ENCODE measurements at places on chromosomes 2 and 18.

GRCh38 chr2:40155728-40156127 is 296.2 kb downstream of the SLC8A1 start:
- no peak for DNase-seq

DNA sequence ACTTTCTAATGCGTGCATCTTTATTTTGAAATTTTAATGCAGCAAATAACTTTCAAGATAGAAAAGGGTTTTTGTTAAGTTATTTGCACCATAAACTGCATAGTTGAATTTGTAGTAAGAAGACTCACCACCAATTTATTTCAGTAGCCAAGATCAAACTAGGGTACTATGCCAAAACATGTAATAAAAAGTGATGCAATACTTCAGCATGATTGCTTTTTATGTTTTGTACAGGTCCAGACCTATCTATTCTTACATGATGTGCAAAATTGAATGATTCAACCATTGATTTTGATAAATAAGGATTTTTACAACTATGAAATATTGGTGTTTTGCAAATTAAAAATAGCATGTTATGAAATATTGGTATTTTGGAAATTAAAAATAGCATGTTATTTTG is 26.7 kb downstream of the AGPS start:
- no peak for DNase-seq

- DNase-seq, result no peak
Measured at GRCh38 chr2:30203156-30203555, 28.2 kb upstream of the LBH start.

- DNase-seq, result no peak
Measured at GRCh38 chr18:31447530-31448191, at the start of gene DSG3. TSS of gene DSG3 (plus strand) at chr18:31447741. CDS start at chr18:31447878, 137 bp downstream.

DNA sequence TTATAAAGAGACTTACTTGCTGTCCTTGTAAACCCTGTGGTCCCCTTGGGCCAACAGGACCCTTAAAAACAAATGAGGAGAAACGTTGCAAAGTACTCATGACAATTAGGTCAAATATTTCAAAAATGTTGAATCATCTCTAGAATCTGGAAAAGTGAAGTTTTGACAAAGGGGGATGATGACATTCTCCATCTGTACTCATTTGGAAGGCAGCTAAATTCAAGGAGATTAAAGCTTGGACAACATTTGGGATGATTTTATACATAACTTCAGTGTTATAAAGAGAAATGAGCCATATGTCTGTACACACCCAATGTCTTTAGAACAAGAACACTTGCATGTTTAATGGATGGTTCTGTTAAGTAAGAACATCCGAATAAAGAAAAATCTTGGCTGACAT is 92.9 kb downstream of the COL5A2 start:
- DNase-seq, result no peak

GRCh38 chr18:58091099-58091611 is 47.1 kb downstream of the NEDD4L start:
- DNase-seq, result no peak

- no peak for DNase-seq
Measured at GRCh38 chr2:64595397-64596176, 58.1 kb downstream of the SERTAD2 start.

DNA sequence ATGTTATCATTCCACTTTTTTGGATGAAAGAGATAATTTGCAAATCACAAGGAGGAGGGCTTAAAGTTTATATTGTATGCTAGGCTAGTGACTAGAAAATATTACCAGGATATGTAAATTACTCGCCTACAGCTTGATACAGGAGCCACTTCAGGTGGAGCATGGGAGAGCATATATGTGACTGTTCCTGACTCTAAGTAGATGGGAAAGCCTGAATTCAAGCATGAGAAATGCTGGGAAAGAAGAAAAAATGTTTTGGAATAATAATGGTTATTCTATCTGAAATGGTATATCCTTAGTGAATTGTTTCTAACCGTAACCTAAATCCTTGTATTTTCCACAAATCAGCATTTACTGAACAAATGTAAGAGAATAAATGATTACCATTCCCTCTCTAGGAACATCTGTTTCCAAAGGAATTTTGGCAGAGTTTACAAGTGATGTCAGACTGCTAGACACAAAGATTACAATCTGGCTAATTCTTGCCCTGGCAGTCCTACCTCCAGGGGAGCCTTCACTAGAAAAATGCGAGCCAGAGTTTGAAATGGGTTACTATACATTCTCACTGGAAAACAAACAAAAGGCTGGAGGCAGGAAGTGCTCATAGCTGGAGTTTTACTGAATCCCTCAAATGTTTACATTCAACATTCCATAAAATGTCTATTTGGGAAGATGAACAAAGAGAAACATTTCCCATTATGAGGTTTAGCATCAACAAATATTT is 129.4 kb upstream of the MAPRE2 start:
- DNase-seq, result no peak

GRCh38 chr2:215565897-215566296 is 130.0 kb upstream of the FN1 start:
- no peak for DNase-seq

- no peak for DNase-seq
Measured at GRCh38 chr2:190811811-190812210, 68.8 kb upstream of the GLS start.

DNA sequence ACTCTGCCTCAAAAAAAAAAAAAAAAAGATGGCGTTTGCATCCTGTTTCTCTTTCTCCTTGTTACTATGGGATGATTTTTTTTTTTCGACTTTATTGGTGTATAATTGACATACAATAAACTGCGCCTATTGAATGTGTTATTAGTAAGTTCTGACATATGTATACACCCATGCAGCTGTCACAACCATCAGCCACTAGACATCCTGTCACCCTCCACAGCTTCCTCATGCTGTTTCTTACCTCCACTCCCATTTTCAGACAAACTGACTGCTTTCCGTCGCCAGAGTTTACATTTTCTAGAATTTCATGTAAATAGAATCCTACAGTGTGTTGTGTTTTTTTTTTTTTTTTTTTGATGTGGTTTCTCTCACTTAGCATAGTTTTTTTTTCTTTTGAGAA is 27.9 kb downstream of the RRM2 start:
- DNase-seq, result no peak

- no peak for DNase-seq
Measured at GRCh38 chr18:78558948-78559347, 420.7 kb upstream of the SALL3 start.

DNA sequence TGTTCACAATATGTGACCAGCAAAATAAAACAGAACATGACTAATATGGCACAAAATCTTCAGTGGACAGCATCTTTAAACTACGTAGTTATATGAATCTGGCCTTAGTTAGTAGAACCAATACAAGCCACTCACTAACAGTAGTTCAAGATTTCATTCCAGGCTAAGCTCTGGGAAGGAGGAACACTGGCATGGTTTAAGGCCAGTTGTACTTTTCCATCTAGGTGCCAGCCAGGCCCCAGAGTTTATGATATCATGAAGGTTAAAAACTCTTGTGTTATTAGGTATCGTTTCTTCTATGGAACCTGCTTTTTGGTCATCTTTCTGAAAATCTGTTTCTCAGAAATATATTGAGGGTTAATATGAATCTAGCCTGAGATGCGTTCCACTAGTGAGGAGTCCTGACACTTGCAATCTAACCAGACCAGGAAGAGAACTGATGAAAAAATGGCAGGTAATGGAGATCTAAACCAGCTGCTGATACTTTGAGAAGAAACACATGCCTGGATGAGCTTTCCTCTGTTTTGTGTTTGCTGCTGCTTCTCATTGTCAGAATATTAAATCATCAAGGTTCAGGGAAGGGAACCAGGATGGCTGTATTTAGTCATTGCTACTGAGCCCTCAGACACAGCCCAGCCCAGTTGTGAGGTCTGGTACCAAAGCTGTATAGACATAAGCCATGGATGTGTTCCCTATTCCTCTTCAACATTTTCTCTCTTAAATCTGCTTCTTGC is 182.8 kb upstream of the SETBP1 start:
- DNase-seq, result no peak

- peak; percentile 43 for DNase-seq
Measured at GRCh38 chr2:136384531-136385303, 266.8 kb upstream of the CXCR4 start.

DNA sequence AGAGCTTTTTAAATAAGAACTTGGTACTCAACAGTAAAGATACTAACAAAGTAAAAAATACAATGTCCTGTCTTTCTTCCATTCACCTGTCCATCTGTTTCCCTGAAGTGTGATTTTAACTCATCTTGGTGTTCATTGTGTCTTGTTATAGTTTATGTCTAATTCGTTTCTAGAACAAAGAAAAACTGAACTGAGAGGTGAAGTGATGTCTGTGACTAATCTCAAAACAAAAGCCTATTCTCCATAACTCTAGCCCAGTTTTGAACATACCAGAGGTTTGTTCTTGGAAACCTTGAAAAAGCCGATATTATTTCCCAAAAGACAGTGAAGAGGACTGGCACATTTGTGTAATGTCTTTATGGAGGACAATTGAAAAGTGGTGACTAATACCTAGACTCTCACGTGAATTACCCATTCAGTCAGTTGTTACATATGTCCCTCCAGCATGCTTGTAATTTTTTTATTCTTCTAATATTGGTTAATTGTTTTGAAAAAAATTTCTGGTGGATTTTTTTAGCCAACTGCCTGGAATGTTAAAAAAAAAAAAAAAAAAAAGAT is 725.8 kb downstream of the SATB2 start:
- no peak for DNase-seq

- no peak for DNase-seq
Measured at GRCh38 chr2:172449911-172450550, 22.6 kb downstream of the ITGA6 start.

- DNase-seq, result peak; percentile 80
Measured at GRCh38 chr2:14632133-14632936, at the start of gene LRATD1. TSS of gene LRATD1 (plus strand) at chr2:14632717. CDS start at chr2:14633980, 1,263 bp downstream.

- DNase-seq, result no peak
Measured at GRCh38 chr2:25420820-25421237, 79.1 kb upstream of the DNMT3A start.

- DNase-seq, result no peak
Measured at GRCh38 chr2:174224665-174225288, 23.6 kb downstream of the OLA1 start.

DNA sequence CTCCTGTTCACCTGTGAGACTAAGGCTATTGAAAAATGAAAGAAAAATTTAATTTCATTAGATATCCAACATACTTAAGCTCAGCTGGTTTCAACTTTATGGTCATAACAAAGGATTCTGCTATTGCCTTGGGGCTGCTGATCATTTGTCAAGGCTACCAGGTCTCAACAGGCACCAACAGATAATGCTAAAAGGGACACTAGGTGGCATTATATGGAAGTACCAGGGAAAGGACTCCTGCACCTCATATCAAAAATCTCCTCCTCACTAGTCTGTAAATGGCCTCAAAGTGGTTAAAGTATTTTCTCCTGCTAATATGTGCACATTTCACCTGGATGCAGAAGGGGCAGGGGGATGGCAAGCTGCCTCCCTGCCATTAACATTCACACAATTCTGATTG is 167.9 kb upstream of the REG3A start:
- DNase-seq, result no peak

DNA sequence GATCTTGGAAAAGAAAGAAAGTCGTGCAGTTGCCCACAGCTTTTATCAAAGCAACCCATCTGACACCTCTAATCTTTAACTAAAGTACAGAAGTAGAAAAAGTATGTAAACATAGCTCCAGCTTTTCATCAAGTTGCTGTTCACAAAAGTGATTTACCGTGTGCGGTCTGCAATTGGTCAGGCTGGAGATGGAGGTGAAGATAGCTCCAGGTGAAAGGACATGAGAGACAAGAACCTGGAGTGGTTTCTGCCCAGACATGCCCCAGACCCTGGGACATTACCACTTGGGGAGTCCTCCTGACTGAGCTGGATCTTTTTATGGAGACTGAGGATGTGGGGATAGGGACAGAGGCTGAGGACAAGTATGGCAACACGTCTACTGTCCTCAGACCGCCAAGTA is 82.7 kb downstream of the LAMA1 start:
- no peak for DNase-seq

- DNase-seq, result no peak
Measured at GRCh38 chr2:221929259-221929658, 357.2 kb upstream of the EPHA4 start.

GRCh38 chr18:52937840-52938239 is 597.8 kb downstream of the DCC start:
- no peak for DNase-seq

GRCh38 chr2:26346454-26347053 is at the start of gene ADGRF3:
TSS of gene ADGRF3 (minus strand) at chr2:26346789. CDS start at chr2:26346234, 555 bp downstream.
- DNase-seq, result peak; percentile 12

GRCh38 chr2:16281451-16282335 is 341.3 kb downstream of the MYCN start:
- DNase-seq, result no peak

GRCh38 chr2:126886916-126887280 is 11.8 kb upstream of the TEX51 start:
- no peak for DNase-seq

DNA sequence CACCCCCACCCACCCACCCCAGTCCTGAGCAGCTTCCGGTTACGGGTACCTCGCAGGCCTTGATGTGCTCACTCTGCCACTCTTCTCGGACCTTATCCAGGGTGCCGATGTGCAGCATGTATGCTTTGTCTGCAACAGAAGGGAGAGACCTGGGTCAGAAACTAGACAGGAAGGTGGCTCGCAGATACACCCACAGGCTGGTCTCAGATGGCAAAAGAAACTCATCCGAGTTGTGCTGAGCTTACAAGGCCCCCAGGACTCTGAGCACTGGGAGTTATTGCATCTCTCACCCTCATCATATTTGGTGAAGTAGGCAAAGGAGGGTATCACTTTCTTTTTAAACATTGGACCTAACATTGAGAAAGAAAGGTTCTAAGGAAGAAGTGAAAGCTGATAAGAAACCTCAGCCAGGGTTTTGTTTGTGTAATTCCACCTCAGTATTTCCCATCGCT is 30.6 kb upstream of the EPG5 start:
- DNase-seq, result no peak

DNA sequence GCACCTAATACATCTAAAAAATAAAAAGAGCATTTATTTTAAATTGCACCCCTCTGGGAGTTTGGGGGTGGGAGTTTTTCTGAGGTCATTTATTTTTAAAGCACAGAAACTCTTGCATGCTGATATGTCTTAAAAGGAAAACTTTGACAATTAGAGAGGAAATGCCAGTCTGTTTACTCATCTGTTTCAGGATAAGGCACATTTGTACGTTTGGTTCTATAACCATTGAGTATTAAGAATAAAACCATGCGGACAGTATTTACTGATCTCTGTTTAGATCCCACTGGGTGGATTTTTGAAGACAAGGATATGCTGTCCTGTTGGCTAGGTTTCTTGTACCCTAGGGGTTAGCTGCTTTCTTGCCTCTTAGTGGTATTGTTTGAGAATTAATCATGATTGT is 122.9 kb downstream of the TANC1 start:
- DNase-seq, result no peak

- DNase-seq, result no peak
Measured at GRCh38 chr2:164323978-164324377, 297.3 kb downstream of the GRB14 start.

- DNase-seq, result no peak
Measured at GRCh38 chr2:100012561-100012960, 129.8 kb downstream of the AFF3 start.

DNA sequence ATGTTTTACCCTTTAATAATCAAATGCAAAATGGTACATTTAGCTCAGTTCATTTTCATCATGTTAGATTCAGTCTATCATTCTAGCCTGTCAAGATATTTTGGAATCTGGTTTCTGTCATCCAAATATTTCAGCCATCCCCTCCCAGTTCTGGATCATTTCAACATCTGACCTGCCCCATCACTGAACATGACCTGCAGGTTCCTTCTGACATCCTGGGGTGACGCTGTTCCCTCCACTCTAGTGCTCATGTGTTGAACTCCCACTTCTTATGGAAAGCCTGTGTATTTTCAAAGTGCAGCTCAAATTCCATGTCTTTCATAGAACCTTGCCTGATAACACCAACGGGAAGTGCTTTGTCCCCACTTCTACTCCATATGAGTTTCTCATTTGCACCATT is 320.0 kb upstream of the TNP1 start:
- DNase-seq, result no peak

Measured in NCI-H2107 (cell line).